ENCODE measurements at places on chromosomes 5 and 9.

DNA sequence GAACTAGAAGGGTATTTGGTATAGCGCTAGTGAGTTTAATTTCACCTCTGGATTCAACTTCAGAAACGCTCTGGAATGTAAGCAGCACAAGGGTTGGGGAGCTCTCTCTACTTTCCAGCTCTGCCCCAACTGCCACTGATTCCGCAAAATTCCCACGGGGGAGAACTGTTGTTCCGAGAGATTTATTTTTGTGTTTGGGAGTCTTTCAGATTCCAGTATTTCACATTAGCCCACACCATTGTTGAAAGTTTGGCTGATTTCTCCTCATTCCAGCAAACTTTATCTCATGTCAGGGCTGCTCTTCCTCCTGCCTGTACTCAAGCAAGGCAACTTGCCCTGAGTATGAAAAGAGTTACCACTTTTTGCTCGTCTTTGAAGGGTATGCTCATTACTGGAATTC, 198.5 kb upstream of the EGFLAM start:
- no peak for DNase-seq

GRCh38 chr5:108747774-108748400, at the start of gene FER:
Gene FER, plus strand, starts transcription at chr5:108747897. Its CDS starts 50,286 bp downstream, at chr5:108798183.
- DNase-seq = peak; percentile 83

DNA sequence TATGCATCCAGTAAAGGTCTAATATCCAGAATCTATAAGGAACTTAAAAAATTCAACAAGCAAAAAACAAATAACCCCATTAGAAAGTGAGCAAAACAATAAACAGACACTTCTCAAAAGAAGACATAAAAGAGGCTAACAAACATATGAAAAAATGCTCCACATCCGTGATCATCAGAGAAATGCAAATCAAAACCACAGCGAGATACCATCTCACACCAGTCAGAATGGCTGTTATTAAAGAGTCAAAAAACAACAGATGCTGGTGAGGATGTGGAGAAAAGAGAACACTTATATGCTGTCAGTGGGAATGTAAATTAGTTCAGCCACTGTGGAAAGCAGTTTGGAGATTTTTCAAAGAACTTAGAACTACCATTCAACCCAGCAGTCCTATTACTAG, 86.1 kb downstream of the WWC1 start:
- DNase-seq = peak; percentile 21

DNA sequence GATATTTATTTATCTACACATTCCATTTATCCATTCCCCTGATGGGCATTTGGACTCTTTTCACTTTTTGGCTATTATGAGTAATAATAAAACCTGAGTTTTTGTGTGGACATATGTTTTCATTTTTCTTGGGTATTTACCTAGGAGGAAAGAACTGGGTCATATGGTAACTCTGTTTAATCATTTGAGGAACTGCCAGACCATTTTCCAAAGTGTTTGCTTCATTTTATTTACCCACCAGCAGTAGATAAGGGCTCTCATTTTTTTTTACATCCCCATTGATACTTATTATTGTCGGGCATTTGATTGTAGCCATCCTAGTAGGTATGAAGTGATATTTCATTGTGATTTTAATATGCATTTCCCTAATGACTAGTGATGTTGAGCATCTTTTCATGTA, 7.7 kb upstream of the PTPDC1 start:
- no peak for DNase-seq

DNA sequence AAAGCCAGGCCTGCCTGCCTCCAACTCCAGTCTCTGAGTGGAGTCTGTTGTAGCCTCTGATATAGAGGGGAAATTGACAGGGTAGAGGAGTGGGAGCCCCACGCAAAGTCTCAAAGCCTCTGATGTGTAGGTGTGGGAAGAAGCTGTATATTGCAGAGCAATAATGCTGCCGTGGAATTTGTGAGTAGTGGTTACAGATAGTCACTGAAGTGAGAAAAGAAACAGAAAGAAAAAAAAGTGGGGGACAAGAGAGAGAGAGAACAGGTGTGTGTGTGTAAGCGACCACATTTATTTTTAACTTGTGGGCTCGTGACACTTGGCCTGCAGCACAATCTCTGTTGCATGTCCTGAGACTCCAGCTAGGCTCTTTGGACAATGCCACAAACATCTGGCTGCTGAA, 227.8 kb downstream of the NSG2 start:
- DNase-seq = peak; percentile 88

DNA sequence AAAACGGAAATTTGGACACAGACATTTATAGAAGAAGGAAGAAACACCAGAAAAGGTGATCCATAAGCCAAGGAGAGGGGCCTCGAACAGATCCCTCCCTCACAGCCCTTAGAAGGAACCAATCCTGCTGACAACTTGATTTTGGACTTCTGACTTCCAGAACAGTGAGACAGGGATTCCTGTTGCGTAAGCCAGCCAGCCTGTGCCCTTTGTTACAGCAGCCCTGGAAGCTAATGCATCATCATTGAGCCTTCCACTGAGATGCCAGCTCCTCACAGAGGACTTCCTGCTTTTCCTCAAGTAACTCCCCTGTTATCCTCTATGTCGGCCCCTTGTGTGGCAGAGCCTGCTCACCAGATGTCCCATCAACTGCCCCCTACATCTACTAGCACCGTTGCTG, 94.1 kb downstream of the JMY start:
- no peak for DNase-seq

- no peak for DNase-seq
These were observed 280.3 kb downstream of the DRD1 start for GRCh38 chr5:175163586-175164275.

DNA sequence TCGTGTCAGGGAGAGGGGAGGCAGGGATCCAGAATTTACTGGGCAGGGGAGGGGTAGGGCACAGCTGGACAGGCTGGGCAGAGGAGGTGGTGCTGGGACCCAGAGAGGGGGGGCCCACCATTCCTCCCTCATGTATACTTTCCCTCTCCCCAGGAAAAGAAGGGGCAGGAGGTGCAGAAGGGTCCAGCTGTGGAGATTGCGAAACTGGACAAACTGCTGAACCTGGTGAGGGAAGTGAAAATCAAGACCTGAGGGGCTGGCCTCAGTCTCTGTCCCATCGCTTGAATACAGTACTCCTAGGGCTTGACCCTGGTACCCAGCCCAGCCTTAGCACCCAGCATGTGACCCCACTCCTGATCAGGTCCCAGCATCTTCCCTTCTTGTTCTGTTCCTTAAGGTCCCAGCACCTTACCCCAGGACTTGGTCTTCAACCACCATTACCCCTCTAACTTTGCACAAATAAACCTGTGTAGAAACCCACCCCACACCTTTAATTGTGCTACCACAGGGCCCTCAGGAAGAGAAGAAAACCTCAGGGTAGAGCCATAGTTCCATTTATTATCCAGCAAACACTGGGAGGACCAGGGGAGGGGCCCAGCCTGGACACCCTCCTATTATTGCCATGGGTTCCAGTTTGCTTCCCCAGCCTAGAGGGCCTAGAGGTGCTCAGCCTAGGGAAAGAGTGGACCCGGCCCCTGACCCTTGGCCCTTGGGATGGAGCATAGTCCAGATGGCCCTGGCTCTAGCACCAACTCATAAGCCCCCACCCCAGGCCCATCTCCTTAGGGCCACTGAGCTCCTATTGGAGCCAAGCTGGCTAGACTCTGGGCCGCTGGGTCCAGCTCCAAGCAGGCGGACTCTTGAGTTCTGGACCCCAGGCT, 2.0 kb downstream of the ENHO start:
- DNase-seq = no peak

DNA sequence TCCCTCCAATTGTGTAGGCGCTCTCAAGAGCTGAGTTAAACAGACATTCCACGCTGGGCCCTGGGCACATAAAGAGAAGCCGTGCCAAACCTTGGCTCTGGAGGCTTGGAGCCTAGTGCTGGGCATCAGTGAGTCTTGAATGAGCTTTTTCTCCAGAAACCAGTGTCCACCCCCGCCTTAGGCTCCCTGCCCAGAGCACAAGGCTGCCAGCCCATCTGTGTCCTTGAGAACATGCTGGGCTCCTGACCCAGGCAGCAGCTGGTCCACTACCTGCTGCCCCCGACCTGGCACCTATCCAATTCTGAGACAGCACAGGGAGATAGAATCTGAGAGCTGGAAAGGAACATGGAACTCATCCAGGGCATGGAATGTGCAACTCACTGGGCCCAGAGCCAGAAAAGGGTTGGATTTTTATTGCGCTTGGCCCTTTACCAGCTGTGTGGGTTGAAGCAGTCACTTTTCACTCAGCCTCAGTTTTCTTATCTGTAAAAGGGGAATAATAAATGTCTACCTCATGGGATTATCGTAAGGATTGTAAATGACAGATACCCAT, 92.4 kb upstream of the CPLX2 start:
- DNase-seq = no peak

- no peak for DNase-seq
These were observed 166.2 kb downstream of the NTRK2 start for GRCh38 chr9:84835745-84836144.

GRCh38 chr5:119897537-119898370, 268.4 kb downstream of the FAM170A start:
- DNase-seq = no peak

DNA sequence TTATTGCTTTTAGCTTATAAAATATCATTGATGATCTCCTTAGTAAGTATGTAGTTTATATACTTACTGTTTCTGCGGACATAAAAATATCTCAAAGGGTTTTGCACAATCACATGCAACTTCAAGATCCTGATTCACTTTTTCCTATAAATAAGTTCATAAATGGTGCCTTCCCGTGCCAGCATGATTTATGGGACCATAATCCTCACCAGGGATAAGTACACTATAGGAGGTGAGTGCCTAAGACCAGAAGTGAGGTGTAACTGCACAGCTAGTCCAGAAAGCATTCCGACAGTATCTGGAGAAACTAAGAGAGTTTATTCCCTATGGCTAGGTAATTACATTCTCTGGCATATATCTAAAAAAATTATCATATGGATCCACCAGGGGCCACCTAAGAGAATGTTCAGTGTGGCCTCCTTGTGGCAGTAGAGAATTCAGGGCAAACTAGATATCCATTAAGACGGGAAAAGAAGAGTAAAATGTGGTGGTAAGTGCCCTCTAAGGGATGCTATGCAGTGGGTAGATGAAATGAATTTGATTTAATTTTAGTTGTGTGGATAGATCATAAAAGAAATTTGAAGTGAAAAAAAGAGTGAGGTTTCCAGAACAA, 402.5 kb upstream of the SLC24A2 start:
- DNase-seq = no peak

- DNase-seq = no peak
These were observed 310.5 kb downstream of the PLK2 start for GRCh38 chr5:58149345-58149744.

DNA sequence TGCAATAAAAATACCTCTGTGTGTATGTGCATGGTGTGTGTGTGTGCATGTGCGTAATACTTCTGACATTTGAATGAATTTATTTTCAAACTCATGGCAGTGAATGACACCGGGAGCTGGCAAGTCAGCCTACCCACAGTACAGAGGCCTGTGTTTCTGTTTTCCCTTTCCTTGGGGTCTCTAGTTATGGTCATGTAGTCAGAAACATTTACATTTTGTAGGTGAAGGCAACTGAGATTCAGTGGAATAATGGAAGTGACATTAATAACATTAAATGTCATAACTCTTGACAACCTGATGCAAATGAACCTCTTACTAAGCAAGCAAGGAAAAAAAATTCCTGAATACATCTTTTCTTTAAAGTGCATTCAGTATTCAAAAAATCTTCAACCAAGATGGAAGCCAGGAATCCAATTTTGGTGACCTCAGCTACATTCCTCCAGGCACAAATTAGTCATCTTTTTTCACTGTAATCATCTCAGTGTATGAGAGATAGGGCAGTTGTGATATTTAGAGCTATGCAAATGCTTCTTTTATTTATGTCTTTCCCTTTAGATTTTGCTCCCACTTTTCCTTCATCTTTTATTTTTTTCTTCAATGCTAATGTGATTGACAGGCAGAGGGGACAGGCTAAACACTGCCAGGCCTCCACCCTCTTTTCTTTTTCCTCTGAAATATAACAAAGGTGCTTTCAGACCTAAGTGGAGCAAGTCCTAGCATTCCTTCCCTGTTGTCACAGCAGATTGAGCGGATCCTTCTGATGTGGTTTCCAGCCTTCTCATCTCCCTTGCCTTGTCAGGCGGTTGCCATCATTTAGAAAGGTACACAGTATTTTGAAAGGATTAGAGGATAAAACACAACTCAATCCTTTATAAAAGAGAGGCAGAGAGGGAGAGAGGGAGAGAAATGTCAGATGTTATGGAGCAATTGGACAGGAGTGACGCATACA, 569.8 kb upstream of the ADAMTS16 start:
- DNase-seq = no peak

DNA sequence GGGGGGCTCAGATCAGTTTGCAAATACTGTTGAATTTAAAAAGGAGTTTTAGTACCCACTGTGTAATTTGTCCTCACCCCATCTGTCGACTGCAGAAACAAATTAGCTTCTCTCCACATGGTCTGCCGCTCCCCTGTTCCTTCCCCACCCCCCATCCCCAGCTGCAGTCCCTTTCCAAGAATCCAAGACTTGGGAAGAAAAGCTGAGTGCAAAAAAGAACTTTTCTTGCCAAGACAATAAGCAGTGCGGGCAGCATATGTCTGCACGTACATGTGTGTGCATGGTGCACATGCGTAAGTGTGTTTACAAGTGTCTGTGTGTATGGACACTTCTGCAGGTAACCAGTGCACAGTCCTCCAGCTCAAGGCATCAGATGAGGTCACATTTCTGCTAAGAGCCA, 125.7 kb upstream of the SMIM23 start:
- no peak for DNase-seq

DNA sequence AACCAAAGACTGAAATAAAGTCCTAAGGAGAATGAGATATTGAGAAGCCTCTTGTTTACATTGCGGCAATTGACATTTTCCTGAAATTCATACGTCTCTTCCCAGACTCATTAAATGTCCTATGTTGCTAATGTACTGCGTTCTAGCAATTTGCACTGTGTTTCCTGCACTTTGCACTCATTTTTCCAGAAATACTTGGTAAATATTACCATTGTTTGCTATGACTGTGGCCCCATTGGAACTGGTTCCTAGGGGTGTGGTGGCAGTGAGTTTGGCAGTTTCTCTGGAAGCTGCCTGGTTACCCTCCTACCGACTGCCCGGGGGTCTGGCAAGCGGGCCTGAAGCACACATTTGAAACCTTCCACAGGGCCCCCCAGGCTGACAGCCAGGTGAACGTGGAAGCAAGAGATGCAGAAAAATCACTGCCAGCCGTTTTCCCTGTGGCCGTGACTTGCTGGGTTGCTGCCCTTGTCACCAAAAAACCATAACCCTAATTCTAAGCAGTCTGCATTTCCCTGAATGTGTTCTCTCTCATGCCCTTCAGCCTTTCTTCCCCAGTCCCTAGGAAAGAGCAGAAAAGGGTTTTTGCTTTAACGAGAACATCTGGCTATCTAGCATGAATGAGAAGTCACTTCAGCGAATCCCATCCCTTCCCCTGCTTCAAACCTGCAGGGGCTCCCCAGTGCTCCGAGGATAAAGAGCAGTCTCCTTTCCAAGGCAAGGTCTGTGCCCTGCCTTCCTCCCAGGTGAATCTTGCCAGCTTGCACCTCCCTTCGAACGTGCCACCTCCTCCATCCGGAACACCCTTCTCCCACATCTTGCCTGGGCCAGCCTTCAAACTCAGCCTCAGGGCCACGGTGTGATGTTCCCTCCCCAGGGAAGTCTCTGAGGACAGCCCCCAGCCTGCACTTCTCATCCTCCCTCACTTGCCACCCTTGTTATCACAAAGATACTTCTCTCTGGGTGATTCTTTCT, 84.2 kb downstream of the AK8 start:
- DNase-seq = no peak
